ENCODE measurements at places on chromosomes 1 and 21.
A peak's percentile ranks its signal among the peaks of the same experiment; 100 is the strongest.

DNA sequence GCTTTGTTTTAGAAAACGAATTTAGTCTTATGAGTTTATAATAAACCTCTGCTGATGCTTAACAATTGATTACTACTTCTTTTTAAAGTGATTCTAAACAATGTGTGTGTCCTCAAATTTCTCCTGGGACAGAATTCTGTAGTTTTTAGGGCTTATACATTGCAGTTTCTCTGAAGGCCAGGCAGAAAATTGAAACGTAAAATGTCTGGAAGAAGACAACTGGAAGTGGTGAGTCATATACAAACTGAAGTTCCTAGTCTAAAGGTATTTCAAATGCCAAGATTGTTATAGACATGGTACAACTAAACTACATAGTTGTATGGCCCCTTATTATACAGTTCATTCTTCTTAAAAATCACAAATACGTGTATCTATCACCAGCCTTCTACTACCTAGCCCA is 30.5 kb upstream of the RC3H1 start:
- H3K4me1 ChIP-seq: no peaks in the 10 kb centered on the region
- H3K36me3 ChIP-seq: no peaks in the 10 kb centered on the region
- no peaks in the 10 kb centered on the region for H3K27me3 ChIP-seq
- no peak overlapping the region for H3K4me3 ChIP-seq
- DNase-seq: no peak

DNA sequence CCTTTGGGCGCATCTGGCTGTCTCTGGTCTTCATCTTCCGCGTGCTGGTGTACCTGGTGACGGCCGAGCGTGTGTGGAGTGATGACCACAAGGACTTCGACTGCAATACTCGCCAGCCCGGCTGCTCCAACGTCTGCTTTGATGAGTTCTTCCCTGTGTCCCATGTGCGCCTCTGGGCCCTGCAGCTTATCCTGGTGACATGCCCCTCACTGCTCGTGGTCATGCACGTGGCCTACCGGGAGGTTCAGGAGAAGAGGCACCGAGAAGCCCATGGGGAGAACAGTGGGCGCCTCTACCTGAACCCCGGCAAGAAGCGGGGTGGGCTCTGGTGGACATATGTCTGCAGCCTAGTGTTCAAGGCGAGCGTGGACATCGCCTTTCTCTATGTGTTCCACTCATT is 2.2 kb upstream of the GJB4 start:
- peaks cover 61% of the 10 kb centered on the region for H3K4me1 ChIP-seq
- no peaks in the 10 kb centered on the region for H3K27me3 ChIP-seq
- no peak overlapping the region for H3K27ac ChIP-seq

DNA sequence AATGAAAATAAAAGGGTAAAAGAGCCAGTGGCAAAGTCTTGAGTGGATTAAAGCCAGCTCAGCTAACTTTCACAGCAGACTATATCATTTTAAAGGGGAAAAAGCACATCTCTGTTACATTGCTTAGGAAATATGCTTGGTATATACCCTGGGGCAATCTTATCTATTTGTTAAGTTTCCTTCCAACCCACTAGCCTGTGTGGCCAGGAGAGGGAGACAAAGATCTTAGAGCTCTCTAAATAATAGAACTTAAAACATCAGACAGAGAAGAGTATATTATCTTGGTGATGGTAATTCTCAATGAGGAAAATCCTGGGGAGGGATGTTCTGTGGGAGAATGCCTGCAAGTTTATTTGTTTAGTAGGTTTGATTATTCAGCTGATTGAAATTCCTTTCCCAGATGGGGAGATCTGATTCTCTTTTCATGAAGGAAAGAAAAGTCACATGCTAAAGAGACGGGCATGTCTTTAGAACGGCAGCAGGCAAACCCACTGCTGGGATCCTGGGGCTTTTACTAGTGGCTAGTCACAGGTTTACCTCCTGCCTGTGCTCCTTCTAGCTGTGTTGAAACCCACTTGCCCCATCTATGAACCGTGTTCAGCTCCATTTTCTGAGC is 3.6 kb downstream of the KCNE2 start:
- DNase-seq: no peak
- no peak overlapping the region for H3K27ac ChIP-seq
- no peaks in the 10 kb centered on the region for H3K27me3 ChIP-seq

- H3K36me3 ChIP-seq: no peaks in the 10 kb centered on the region
- DNase-seq: no peak
- no peaks in the 10 kb centered on the region for H3K27me3 ChIP-seq
- H3K27ac ChIP-seq: no peak overlapping the region
These were observed 12.5 kb upstream of the DISP3 start for GRCh38 chr1:11466416-11466815.

- H3K4me3 ChIP-seq: no peak overlapping the region
- H3K4me1 ChIP-seq: no peaks in the 10 kb centered on the region
- H3K36me3 ChIP-seq: no peaks in the 10 kb centered on the region
- no peak overlapping the region for H3K27ac ChIP-seq
These were observed 46.9 kb downstream of the CR1L start for GRCh38 chr1:207691841-207692240.

- H3K36me3 ChIP-seq: peaks cover 77% of the 10 kb centered on the region
- no peak overlapping the region for H3K4me3 ChIP-seq
- no peak for DNase-seq
- H3K4me1 ChIP-seq: no peaks in the 10 kb centered on the region
- H3K27me3 ChIP-seq: no peaks in the 10 kb centered on the region
These were observed 37.2 kb upstream of the SH3D21 start for GRCh38 chr1:36268981-36269380.

- no peak overlapping the region for H3K4me3 ChIP-seq
- no peak for DNase-seq
- H3K27me3 ChIP-seq: peaks cover 98% of the 10 kb centered on the region
- no peak overlapping the region for H3K27ac ChIP-seq
These were observed 106.3 kb upstream of the CSF3R start for GRCh38 chr1:36588972-36589371.

GRCh38 chr1:60797351-60797750 is 285.0 kb upstream of the NFIA start:
- no peaks in the 10 kb centered on the region for H3K36me3 ChIP-seq
- no peak for DNase-seq
- H3K27ac ChIP-seq: no peak overlapping the region
- no peaks in the 10 kb centered on the region for H3K4me1 ChIP-seq
- H3K4me3 ChIP-seq: no peak overlapping the region
- no peaks in the 10 kb centered on the region for H3K27me3 ChIP-seq

DNA sequence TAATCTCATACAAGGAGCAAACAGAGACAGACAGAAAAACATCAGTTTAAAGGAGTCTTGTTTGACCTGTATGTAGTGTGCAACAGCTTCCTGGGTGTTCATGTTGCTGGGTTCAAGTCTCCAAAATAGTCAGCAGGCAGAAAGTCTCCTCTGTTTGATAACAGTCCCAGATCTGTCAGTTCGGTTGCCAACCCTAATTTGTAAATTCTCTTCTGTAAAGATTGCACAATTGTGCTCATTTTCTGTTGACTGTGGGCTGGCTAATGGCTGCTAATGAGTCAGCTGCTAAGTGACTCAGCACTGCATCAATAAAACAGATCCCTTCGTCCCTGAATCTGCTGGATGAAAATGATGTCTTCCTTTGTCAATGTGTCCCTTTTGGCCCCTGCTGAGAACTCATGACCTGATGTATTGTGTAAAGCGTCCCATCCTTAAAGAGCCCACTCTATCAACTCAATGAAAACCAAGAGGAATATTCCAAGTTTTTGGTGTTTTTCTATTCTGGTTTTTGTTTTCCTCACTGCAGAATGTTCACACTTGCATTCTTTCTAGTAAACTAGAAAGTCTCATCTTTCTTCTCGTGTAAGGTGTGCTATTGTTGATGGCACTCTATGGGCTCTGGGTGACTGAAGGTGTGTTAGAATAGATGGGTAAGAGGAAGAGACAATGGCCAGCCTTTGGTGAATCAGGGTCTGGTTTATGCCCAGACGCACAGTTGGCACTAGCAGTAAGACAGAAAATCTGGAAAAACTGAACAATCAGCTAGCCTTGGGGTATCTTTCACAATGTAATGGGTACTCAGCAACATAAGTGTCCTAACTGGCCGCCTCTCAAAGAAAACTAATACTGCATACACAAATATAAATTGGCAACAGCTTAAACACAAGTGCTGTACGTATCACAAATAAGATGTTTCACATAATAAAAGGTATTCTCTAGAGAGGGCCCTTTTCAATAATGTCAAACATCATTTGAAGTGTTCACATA is 75.1 kb upstream of the SIPA1L2 start:
- H3K27me3 ChIP-seq: no peaks in the 10 kb centered on the region
- H3K36me3 ChIP-seq: no peaks in the 10 kb centered on the region
- peak overlapping the region; percentile 80 for H3K27ac ChIP-seq
- H3K4me1 ChIP-seq: peaks cover 17% of the 10 kb centered on the region

GRCh38 chr1:153553096-153553495 is 4.0 kb upstream of the S100A3 start:
- H3K4me1 ChIP-seq: peaks cover 76% of the 10 kb centered on the region
- no peaks in the 10 kb centered on the region for H3K36me3 ChIP-seq

DNA sequence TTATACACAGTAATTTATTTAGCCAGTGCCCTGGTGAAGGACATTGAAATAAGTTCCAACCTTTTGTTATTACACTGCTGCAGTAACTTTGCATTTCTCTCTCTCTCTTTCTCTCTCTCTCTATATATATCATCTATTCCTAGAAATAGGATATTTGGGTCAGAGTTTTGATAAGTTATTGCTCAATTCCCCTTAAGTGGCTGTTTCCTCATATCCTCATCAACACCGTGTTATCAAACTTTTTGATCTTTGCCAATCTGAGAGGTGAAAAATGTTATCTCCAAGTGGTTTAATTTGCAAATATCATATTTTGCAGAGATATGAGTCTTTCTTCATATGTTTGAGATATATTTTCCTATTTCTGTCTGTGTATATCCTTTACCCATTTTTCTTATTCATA is 1.6 kb upstream of the SRSF4 start:
- DNase-seq: no peak
- peaks cover 9% of the 10 kb centered on the region for H3K36me3 ChIP-seq
- peaks cover 26% of the 10 kb centered on the region for H3K4me1 ChIP-seq
- H3K4me3 ChIP-seq: no peak overlapping the region

DNA sequence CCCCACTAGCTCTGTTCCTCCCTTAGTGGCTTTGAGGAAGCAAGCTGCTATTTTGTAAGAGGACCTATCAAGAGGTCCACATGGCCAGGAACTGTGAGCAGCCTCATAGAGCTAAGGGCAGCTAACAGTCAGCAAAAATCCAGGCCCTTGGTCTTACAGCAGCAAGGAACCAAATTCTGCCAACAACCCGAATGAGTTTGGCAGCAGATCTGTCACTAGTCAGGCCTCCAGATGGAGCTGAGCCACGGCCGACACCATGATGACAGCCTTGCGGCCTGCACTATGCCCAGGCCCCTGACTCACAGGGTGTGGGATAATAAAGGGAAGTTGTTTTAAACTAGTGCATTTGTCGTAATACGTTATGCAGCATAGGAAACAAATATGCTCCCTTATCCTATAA is 28.0 kb upstream of the H3-3A start:
- peaks cover 18% of the 10 kb centered on the region for H3K4me1 ChIP-seq
- no peak overlapping the region for H3K4me3 ChIP-seq
- no peaks in the 10 kb centered on the region for H3K36me3 ChIP-seq

GRCh38 chr21:32576011-32576410 is 9.3 kb downstream of the TCP10L start:
- no peak for DNase-seq
- no peak overlapping the region for H3K4me3 ChIP-seq
- H3K27me3 ChIP-seq: no peaks in the 10 kb centered on the region
- no peak overlapping the region for H3K27ac ChIP-seq
- H3K4me1 ChIP-seq: peaks cover 11% of the 10 kb centered on the region

DNA sequence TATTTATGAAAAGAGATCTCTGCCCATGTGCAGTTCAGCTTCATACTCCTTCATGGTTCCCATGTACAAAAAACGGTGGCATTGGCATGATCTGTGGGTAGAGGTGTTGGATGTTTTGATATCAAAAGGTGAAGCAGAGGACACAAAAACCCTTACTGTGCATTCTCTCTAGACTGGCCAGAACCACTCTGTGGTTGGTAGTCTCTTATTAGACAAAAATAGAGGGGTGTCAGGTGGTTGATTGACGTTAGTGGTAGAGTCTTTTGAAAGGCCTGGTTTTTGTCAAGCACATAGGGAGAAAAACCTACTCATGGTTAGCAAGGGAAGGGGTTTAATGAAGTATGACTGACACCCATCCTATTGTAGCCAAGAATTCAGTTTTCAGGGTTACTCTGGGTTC is 400.0 kb upstream of the TMPRSS15 start:
- H3K4me1 ChIP-seq: no peaks in the 10 kb centered on the region
- no peak overlapping the region for H3K27ac ChIP-seq
- H3K27me3 ChIP-seq: no peaks in the 10 kb centered on the region
- no peak for DNase-seq

- no peaks in the 10 kb centered on the region for H3K4me1 ChIP-seq
- H3K27me3 ChIP-seq: no peaks in the 10 kb centered on the region
- peaks cover 22% of the 10 kb centered on the region for H3K36me3 ChIP-seq
- no peak for DNase-seq
- H3K4me3 ChIP-seq: no peak overlapping the region
These were observed 51.2 kb upstream of the ADAM30 start for GRCh38 chr1:119947468-119947867.

GRCh38 chr1:156858555-156858956 is 361 bp downstream of the INSRR start:
- no peak overlapping the region for H3K27ac ChIP-seq
- H3K36me3 ChIP-seq: no peaks in the 10 kb centered on the region
- DNase-seq: no peak
- H3K4me1 ChIP-seq: peaks cover 28% of the 10 kb centered on the region
- H3K27me3 ChIP-seq: peaks cover 84% of the 10 kb centered on the region

DNA sequence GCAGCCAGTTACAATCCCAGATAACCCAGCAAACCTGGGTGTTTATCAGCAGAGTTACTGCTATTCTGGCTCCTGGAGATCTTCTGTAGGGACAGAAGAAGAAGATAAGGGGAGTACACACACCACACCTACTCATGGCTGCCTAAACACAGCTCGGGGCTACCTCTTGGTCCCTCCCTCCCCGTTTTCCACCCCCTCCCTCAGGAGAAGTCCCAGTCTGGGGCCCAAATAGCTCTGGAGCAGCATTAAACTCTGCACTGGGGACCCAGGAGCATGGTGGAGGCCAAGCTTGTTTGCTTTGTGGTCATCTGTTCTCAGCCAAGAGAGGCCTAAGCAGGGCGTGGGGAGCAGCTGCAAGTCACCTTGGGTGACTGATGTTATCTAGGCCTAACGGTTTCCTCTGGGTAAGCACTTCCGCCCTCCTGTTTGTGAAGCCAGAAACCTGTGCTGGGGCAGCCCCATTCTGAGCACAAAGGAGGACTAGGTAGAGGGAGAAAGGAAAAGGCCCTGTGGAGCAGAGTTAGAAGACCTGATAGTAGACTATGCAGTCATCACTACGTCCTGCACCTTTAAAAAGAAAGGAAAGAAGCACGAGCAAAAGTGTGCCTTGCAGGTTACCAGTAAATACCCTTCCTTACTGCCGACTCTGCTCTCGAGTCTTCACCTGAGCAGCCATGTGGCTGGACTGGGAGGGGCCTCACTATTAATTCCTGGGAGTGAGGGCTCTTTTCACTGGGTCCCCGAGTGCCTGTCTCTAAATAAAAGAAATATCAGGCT is 2.0 kb upstream of the RCSD1 start:
- H3K27ac ChIP-seq: peak overlapping the region; percentile 95
- no peak for DNase-seq
- H3K4me3 ChIP-seq: no peak overlapping the region

- no peak for DNase-seq
- H3K27me3 ChIP-seq: no peaks in the 10 kb centered on the region
- H3K4me3 ChIP-seq: no peak overlapping the region
- H3K4me1 ChIP-seq: peaks cover 8% of the 10 kb centered on the region
These were observed 18.8 kb downstream of the RNF220 start for GRCh38 chr1:44423591-44424537.

- H3K27ac ChIP-seq: no peak overlapping the region
- H3K36me3 ChIP-seq: peaks cover 36% of the 10 kb centered on the region
- no peak overlapping the region for H3K4me3 ChIP-seq
- peaks cover 2% of the 10 kb centered on the region for H3K27me3 ChIP-seq
- no peaks in the 10 kb centered on the region for H3K4me1 ChIP-seq
These were observed 4.5 kb downstream of the KCNJ9 start for GRCh38 chr1:160085686-160086455.
